ENCODE measurements at places on chromosomes 5 and 9.

GRCh38 chr9:21565155-21565554, 83.0 kb upstream of the IFNE start:
- no peak overlapping the region for H3K4me3 ChIP-seq
- no peaks in the 10 kb centered on the region for H3K36me3 ChIP-seq
- H3K27ac ChIP-seq: no peak overlapping the region

DNA sequence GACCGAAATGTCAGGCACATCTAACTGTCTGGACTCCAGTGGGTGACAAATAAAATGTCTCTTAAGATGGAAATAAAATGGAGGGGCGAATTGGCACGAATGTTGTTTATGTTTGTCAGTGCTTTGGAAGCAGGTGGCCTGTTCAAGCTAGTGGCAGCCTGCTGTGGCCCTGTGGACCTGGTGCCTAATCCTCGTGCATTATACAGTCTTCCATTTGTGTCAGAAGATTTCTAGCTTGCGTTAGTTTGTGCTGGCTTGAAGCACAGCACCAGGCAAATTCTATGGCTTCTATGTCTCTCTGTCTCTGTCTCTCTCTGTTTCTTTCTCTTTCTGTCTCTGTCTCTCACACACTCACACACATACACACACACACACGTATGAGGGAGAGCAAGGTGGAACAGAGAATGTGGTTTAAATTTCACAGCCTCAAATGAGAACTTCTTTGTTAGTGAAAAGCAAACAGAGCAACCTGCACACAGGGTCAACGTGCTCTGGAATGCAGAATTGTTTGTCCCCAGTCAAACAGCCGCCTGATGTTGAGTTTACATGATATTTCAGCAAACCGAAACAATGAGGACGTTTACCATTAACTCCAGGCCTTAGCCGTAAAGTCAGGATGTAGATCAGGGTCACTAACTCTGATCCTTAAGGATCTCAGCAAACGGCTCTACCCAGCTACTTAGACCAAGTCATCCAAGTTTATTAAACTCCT, 39.0 kb upstream of the CD180 start:
- no peak overlapping the region for H3K4me3 ChIP-seq
- no peak for DNase-seq

DNA sequence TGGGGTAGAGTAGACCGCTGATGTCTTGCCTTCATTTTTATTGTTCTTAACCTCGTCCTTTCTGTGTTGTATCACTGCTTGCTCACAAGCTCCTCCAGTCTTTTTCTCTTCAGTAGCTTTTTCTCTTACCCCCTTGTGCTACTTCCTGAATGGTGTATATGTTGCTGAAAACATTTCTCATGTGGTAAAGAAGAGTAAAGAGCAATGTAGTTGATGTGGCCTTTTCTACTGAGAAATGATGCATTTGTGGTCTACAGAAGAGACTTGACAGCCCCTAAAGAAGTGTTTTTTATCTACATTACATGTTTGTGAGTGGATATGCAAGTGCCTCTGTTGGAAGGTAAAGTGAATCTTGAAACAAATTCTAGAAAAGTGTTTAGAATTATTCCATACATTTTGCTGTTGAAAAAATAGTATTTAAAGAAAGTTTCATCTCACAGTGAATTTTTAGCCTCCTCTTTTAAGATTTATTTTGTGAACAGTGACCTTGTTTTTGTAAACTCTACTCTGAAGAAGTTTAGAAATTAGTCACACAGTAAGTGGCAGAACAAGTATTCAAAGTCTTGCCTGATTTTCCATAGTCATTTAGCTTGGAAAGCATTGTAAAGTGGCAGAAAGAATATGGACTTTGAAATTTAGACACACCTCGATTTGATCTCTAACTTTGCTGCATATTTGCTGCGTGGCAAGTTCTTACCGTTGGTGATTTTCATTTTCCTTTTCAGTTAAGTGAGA, 17.4 kb downstream of the CDC42SE2 start:
- H3K4me1 ChIP-seq: peaks cover 86% of the 10 kb centered on the region
- H3K27ac ChIP-seq: peak overlapping the region; percentile 34
- H3K27me3 ChIP-seq: no peaks in the 10 kb centered on the region
- H3K4me3 ChIP-seq: peak overlapping the region; percentile 55

DNA sequence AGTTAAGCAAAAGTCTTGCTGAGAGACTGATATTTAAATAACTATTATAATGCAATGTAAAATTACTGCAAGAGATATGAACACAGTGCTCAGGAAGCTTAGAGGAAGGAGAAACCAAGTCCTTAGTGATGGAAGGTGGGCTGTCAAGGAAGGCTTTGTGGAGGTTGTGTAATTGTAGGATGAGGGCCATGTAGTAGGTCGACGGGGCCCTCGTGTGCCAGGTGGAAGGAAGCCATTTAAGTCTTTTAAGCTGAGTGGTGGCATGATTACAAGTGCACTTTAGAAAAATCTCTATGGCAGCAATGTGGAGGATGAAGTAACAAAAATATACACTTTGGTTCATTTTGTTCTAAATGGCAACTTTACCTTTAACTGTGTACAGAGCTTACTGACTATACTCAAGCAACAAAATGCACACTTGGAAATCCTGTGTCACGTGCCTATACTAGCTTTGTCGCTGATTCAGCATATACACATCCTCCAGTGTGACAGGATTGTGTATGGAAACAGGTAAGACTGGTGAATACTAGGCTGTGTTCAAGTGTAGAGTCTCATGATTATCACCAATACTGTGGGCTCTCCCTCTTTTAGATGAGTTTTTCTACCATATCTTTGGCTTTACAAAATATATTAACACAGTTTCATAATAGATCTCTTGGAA, 78.6 kb downstream of the TMC1 start:
- no peak overlapping the region for H3K27ac ChIP-seq
- no peaks in the 10 kb centered on the region for H3K36me3 ChIP-seq
- no peaks in the 10 kb centered on the region for H3K4me1 ChIP-seq

GRCh38 chr5:148978370-148979082, 84.3 kb downstream of the SH3TC2 start:
- H3K27ac ChIP-seq: no peak overlapping the region
- H3K36me3 ChIP-seq: no peaks in the 10 kb centered on the region
- no peak overlapping the region for H3K4me3 ChIP-seq

DNA sequence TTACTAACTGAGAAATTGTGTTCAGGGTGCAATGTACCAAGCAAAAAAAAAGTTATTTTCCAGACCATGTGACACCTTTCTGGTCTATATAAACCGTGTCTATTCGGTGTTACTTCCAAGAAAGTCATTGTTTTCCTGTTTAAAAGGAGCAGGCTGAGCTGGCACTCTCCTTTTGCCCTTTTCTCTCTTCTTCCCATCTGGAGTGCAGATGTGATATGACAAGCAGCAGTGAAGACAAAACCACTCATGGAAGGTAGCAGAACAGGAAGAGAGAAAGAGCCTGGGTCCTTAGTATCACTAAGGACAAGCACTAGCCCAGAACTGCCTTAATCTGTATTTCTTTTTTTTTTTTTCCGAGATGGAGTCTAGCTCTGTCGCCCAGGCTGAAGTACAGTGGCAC, 25.6 kb downstream of the LYRM7 start:
- no peak for DNase-seq
- H3K4me3 ChIP-seq: no peak overlapping the region
- H3K4me1 ChIP-seq: no peaks in the 10 kb centered on the region
- no peaks in the 10 kb centered on the region for H3K27me3 ChIP-seq
- no peak overlapping the region for H3K27ac ChIP-seq

GRCh38 chr9:114060070-114060469, 18.0 kb downstream of the AMBP start:
- H3K27me3 ChIP-seq: no peaks in the 10 kb centered on the region
- H3K36me3 ChIP-seq: no peaks in the 10 kb centered on the region
- H3K27ac ChIP-seq: no peak overlapping the region
- no peaks in the 10 kb centered on the region for H3K4me1 ChIP-seq
- no peak overlapping the region for H3K4me3 ChIP-seq

DNA sequence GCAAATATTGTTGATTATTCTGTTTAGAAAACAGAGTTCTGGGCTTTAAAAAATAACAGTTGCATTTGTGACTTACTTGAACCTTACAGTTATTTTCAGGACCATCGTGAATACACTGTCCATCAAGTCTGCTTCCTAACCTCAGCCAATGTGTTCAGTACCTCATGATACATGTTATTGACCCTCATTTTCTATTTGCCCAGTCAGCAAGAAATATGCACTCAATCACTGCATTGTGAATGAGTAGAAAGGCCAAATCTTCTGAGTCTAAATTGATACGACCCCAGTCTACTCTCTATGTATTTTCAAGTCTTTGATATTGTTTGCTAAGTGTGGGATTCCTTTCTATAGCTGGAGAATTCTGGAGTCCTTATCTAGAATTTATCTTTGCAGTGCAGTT, 156.2 kb downstream of the RAB3C start:
- H3K4me3 ChIP-seq: no peak overlapping the region
- no peaks in the 10 kb centered on the region for H3K36me3 ChIP-seq
- no peaks in the 10 kb centered on the region for H3K4me1 ChIP-seq
- no peak for DNase-seq

DNA sequence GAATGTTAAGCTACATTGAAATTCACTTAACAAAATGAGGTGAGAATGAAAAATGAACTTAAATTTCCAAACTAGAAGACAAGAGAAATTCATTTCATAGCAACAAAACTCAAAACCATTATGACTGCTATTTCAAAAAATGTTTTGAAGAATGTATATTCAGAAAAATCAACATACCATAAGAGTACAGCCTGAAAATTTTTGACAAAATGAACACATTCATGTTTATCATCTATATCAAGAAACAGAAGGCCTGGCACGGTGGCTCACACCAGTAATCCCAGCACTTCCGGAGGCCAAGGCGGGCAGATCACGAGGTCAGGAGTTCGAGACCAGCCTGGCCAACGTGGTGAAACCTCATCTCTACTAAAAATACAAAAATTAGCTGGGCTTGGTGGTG, 4.2 kb upstream of the IL6ST start:
- no peaks in the 10 kb centered on the region for H3K36me3 ChIP-seq
- DNase-seq: no peak
- no peak overlapping the region for H3K27ac ChIP-seq
- H3K4me3 ChIP-seq: no peak overlapping the region
- no peaks in the 10 kb centered on the region for H3K27me3 ChIP-seq

- H3K27me3 ChIP-seq: no peaks in the 10 kb centered on the region
- H3K27ac ChIP-seq: no peak overlapping the region
- H3K4me1 ChIP-seq: no peaks in the 10 kb centered on the region
- H3K36me3 ChIP-seq: no peaks in the 10 kb centered on the region
- no peak overlapping the region for H3K4me3 ChIP-seq
- no peak for DNase-seq
Observed at GRCh38 chr9:87256973-87257372, 240.7 kb upstream of the DAPK1 start.

DNA sequence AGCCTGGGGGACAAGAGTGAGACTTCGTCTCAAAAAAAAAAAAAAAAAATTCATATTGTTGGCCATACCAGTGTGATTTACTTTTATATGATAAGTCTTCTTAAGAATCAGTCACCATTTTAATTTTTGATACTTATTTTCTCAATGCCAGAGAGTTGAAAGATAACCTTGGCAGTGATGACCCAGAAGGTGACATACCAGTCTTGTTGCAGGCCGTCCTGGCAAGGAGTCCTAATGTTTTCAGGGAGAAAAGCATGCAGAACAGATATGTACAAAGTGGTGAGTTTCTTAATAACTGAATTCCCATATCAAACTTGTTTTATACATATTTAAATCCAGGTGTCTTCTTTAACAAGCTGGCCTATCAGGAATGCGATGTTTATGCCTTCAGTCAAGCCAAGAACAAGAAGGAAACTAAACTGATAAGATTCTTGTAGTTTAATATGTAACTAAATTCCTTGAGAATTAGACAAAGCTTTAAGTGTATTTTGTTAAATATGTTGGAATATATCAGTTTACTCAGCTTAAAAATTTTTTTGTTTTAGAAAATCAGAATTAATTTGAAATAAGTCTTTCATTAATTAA, 81.5 kb downstream of the NIPBL start:
- no peak overlapping the region for H3K4me3 ChIP-seq
- DNase-seq: no peak
- H3K4me1 ChIP-seq: no peaks in the 10 kb centered on the region
- no peaks in the 10 kb centered on the region for H3K27me3 ChIP-seq

DNA sequence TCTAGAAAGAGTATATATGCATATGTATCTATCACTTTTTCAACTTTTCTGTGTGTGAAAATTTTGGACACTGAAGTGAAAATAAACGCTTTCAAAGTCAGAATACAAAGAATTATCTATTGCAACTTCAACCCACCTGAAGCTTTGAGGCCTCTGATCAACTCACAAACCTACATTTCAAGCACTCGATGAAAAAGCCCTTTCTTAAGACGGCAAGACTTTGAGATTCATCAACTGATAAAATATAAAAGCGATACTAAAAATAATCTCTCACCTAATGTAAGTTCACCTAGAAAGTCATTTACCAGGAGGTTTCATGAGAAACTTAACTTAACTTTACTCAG, 1.2 kb downstream of the GOLPH3 start:
- peak overlapping the region; percentile 87 for H3K4me3 ChIP-seq
- DNase-seq: no peak
- peak overlapping the region; percentile 94 for H3K27ac ChIP-seq
- H3K4me1 ChIP-seq: peaks cover 15% of the 10 kb centered on the region
- peaks cover 9% of the 10 kb centered on the region for H3K36me3 ChIP-seq
- no peaks in the 10 kb centered on the region for H3K27me3 ChIP-seq
